ENCODE measurements at places on chromosomes 1 and 21. TPM values are rescaled to one million over a fixed set of nuclear protein-coding genes. Genes with fewer than 3 reads are reported as not detected.
A peak's percentile ranks its signal among the peaks of the same experiment; 100 is the strongest.

- H3K27me3 ChIP-seq, result no peaks in the 10 kb centered on the region
- peaks cover 2% of the 10 kb centered on the region for H3K36me3 ChIP-seq
- DNase-seq, result no peak
- H3K4me3 ChIP-seq, result peak overlapping the region; percentile 59
Measured at GRCh38 chr1:26900815-26901511, 696 bp upstream of the GPATCH3 start.

DNA sequence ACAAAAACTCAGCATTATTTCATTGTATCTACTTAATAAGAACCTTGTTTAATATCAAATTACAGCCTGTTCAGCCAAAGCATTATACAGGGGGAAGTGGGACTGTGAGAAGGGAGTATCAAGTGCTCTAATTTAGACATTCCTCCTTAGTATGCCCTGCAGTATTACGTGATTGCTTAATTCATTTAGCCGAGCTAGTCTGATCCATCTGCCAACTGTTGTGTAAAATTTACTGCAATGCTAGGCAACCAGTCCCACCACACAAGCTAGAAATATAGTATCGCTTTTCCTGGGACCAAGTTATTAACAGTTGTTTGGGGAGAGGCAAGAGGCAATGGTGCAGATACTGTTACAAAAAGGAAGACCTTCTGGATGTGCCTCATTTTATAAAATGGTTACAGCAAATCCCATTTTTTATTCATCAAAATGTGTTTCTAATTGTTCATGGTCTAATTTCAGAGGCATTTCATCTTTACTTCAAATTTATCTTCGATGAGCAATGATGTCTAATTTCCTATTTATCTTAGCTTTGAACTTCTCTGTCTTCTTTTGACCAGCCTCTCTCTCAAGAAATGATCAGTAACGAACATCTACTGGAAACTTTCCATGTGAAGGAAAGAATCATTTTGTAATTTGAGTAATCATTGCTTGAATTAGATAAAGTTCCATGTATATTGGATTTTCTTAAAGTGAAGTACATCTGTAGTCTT, 283.3 kb downstream of the DUSP10 start:
- DNase-seq, result no peak
- H3K27ac ChIP-seq, result no peak overlapping the region
- no peaks in the 10 kb centered on the region for H3K4me1 ChIP-seq
- H3K4me3 ChIP-seq, result no peak overlapping the region
- H3K27me3 ChIP-seq, result no peaks in the 10 kb centered on the region

GRCh38 chr1:2143814-2144500, 50.6 kb downstream of the FAAP20 start:
- no peak for DNase-seq
- no peak overlapping the region for H3K4me3 ChIP-seq
- H3K27me3 ChIP-seq, result no peaks in the 10 kb centered on the region
- H3K27ac ChIP-seq, result no peak overlapping the region
- H3K4me1 ChIP-seq, result no peaks in the 10 kb centered on the region

GRCh38 chr1:107198561-107198960, 57.7 kb downstream of the NTNG1 start:
- H3K36me3 ChIP-seq, result no peaks in the 10 kb centered on the region
- H3K4me1 ChIP-seq, result no peaks in the 10 kb centered on the region
- no peak overlapping the region for H3K27ac ChIP-seq
- H3K4me3 ChIP-seq, result no peak overlapping the region

DNA sequence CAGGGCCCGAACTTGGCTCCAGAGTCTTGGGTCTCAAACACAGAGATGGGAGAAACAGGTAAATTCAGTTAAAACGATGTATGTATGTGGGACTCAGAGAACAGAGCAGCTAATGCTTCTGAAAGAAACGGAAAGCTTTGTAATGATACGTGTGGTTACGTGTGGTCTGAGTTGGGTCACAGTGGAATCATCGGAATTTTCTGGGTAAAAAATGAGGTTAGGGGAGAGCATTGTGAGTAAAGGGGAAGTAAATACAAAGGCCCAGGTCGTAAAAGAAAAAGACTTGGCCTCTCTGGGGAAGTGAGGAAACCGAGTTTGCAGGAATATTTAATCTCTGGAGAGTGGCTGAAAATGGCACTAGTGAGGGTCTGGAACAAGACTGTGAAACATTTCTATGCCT, 8.3 kb downstream of the NHLH2 start:
- H3K4me1 ChIP-seq, result no peaks in the 10 kb centered on the region
- H3K36me3 ChIP-seq, result no peaks in the 10 kb centered on the region
- peaks cover 33% of the 10 kb centered on the region for H3K27me3 ChIP-seq

GRCh38 chr1:117814856-117815797, 114.3 kb downstream of the GDAP2 start:
- no peaks in the 10 kb centered on the region for H3K27me3 ChIP-seq
- H3K27ac ChIP-seq, result no peak overlapping the region
- no peak overlapping the region for H3K4me3 ChIP-seq
- H3K36me3 ChIP-seq, result no peaks in the 10 kb centered on the region

DNA sequence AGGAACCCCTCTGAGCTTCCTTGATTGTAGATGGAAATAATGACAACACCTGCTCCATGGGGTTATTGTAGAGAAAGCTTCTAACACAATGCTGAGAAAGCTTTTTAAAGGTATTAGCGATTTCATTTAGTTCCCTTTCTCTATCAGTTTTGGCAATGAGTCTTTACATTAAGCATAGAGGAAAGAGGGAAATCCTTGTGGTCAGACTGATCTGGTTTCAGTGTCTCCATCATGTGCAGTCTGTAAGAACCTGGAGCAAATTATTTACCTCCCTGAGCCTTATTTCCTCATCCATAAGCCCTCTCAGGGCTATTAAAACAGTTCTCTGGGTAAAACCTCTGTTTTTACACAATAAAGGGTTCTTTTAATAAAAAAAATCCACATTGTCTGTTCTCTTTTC, 87.5 kb downstream of the FGGY start:
- H3K27ac ChIP-seq, result no peak overlapping the region
- no peaks in the 10 kb centered on the region for H3K27me3 ChIP-seq
- no peak overlapping the region for H3K4me3 ChIP-seq
- no peak for DNase-seq

- DNase-seq, result no peak
- H3K4me1 ChIP-seq, result peaks cover 27% of the 10 kb centered on the region
- H3K4me3 ChIP-seq, result no peak overlapping the region
- no peaks in the 10 kb centered on the region for H3K27me3 ChIP-seq
Measured at GRCh38 chr1:205978676-205979075, 24.5 kb downstream of the RAB7B start.

DNA sequence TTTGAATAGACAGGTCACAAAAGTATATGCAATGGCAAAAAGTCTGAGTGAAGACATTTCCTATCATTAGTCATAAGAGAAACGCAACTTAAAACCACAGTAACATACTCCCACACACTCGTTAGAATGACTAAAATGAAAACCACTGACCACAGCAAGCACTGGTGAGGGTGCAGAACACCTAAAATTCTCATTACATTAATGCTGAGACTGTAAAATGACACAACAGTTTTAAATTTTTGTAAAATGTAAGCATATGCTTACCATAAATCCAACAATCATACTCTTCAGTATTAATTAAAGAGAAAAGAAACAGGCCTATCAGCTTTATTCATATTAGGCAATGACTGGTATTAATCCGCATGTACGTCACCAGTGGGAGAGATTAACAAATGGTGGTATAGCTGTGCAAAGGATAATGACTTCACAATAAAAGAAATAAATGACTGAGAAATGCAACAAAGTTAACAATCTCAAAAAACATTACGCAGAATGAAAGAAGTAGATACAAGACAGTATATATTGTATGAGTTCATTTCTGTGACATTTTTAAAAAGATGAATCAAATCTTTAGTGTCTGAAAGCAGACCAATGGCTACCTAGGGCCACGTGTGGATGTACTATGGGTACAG, 253.5 kb downstream of the AKT3 start:
- H3K27me3 ChIP-seq, result no peaks in the 10 kb centered on the region
- no peak for DNase-seq
- H3K27ac ChIP-seq, result no peak overlapping the region
- no peaks in the 10 kb centered on the region for H3K36me3 ChIP-seq
- no peak overlapping the region for H3K4me3 ChIP-seq
- no peaks in the 10 kb centered on the region for H3K4me1 ChIP-seq

GRCh38 chr1:89641781-89642180, 8.9 kb downstream of the LRRC8C start:
- no peaks in the 10 kb centered on the region for H3K36me3 ChIP-seq
- peaks cover 3% of the 10 kb centered on the region for H3K4me1 ChIP-seq

DNA sequence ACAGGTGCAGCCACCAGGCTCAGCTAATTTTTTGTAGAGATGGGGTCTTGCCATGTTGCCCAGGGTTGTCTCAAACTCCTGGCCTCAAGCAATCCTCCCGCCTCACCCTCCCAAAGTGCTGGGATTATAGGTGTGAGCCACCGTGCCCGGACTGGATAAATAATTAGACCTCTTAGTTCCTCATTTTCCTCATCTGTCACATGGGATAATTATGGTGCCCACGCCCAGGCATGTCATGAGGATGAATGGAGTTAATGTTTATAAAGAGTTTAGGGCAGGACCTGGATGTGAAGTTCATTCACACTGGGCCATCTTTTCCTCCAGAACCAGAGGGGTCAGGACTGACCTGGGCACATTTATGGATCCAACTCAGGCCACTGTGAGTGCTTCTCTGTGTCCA, 23.7 kb downstream of the PADI3 start:
- H3K4me3 ChIP-seq, result no peak overlapping the region
- no peak for DNase-seq
- H3K4me1 ChIP-seq, result no peaks in the 10 kb centered on the region
- H3K36me3 ChIP-seq, result no peaks in the 10 kb centered on the region
- no peak overlapping the region for H3K27ac ChIP-seq
- H3K27me3 ChIP-seq, result no peaks in the 10 kb centered on the region

- peak overlapping the region; percentile 91 for H3K4me3 ChIP-seq
- H3K36me3 ChIP-seq, result no peaks in the 10 kb centered on the region
- H3K27me3 ChIP-seq, result no peaks in the 10 kb centered on the region
- H3K4me1 ChIP-seq, result peaks cover 62% of the 10 kb centered on the region
Measured at GRCh38 chr1:206687915-206688442, 3.3 kb downstream of the MAPKAPK2 start.

GRCh38 chr1:235657747-235658526, 8.4 kb upstream of the GNG4 start:
- no peak overlapping the region for H3K4me3 ChIP-seq
- H3K27ac ChIP-seq, result no peak overlapping the region
- H3K36me3 ChIP-seq, result no peaks in the 10 kb centered on the region
- H3K4me1 ChIP-seq, result no peaks in the 10 kb centered on the region
- DNase-seq, result no peak
- H3K27me3 ChIP-seq, result peaks cover 1% of the 10 kb centered on the region

DNA sequence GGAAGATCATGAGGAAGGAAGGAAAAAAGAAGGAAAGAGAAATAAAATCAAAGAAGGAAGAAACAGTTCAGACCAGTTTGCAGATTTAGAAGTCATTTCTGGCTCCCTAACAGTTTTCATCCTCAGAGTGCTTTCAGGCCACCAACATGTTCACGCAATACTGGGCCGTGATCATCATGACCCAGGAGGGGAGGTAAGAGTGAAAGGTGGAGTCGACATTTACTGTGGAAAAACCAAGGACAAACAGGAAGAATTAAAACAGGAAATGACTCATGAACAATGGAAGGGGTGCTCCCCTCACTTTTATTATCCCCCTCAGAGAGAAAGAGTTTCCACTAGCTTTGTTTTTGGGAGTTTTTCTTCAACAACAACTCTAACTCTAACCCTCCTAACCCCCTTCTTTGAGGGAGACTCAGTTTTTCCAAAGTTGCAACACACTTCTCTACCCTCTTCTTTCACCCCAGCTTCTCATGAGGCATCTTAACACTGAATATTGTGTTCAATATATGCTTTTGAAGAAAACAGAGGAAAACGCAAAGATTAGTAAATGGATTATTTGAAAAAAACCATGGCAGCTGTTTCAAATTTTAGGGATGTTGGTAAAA, 60.4 kb downstream of the VANGL2 start:
- H3K27me3 ChIP-seq, result peaks cover 16% of the 10 kb centered on the region
- no peak for DNase-seq
- H3K4me3 ChIP-seq, result no peak overlapping the region
- H3K4me1 ChIP-seq, result peaks cover 3% of the 10 kb centered on the region
- no peaks in the 10 kb centered on the region for H3K36me3 ChIP-seq

- H3K27me3 ChIP-seq, result peaks cover 15% of the 10 kb centered on the region
- no peaks in the 10 kb centered on the region for H3K4me1 ChIP-seq
- peak; percentile 70 for DNase-seq
- no peaks in the 10 kb centered on the region for H3K36me3 ChIP-seq
- H3K4me3 ChIP-seq, result no peak overlapping the region
Measured at GRCh38 chr1:67347688-67348472, 40.2 kb downstream of the IL12RB2 start.

GRCh38 chr1:20540281-20540680, 12.1 kb upstream of the FAM43B start:
- H3K36me3 ChIP-seq, result no peaks in the 10 kb centered on the region
- no peaks in the 10 kb centered on the region for H3K4me1 ChIP-seq
- no peak overlapping the region for H3K4me3 ChIP-seq
- H3K27ac ChIP-seq, result no peak overlapping the region
- peaks cover 75% of the 10 kb centered on the region for H3K27me3 ChIP-seq

- no peak for DNase-seq
- no peaks in the 10 kb centered on the region for H3K4me1 ChIP-seq
- no peak overlapping the region for H3K4me3 ChIP-seq
- H3K27me3 ChIP-seq, result no peaks in the 10 kb centered on the region
- H3K36me3 ChIP-seq, result peaks cover 80% of the 10 kb centered on the region
Measured at GRCh38 chr1:30942326-30942963, 33.9 kb upstream of the SDC3 start.

DNA sequence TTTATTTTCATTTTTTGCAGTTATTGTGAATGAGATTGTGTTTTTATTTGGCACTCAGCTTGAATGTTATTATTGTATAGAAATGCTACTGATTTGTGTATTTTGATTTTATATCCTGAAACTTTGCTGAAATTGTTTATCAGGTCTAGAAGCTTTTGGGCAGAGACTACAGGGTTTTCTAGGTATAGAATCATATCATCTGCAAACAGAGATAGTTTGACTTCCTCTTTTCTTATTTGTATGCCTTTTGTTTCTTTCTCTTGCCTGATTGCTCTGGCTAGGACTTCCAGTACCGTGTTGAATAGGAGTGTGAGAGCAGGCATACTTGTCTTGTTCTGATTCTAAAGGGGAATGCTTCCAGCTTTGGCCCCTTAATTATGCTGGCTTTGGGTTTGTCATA, 27.3 kb downstream of the ZNF691 start:
- no peak overlapping the region for H3K27ac ChIP-seq
- DNase-seq, result no peak
- H3K4me1 ChIP-seq, result peaks cover 8% of the 10 kb centered on the region
- H3K36me3 ChIP-seq, result no peaks in the 10 kb centered on the region

- no peak overlapping the region for H3K4me3 ChIP-seq
- no peak overlapping the region for H3K27ac ChIP-seq
- no peak for DNase-seq
- H3K36me3 ChIP-seq, result no peaks in the 10 kb centered on the region
- H3K27me3 ChIP-seq, result peaks cover 24% of the 10 kb centered on the region
- no peaks in the 10 kb centered on the region for H3K4me1 ChIP-seq
Measured at GRCh38 chr1:12172042-12172851, 5.5 kb downstream of the TNFRSF1B start.

TRNP1 gene
- polyA plus RNA-seq, result 42.9 TPM

BMP8B gene
- 0.14 TPM for polyA plus RNA-seq

PTPRF gene
- 44.1 TPM for polyA plus RNA-seq

ADAMTS4 gene
- 3.5 TPM for polyA plus RNA-seq

ADCY10 gene
- 0.44 TPM for polyA plus RNA-seq

NDUFS5 gene
- polyA plus RNA-seq, result 1,004 TPM

ZFYVE9 gene
- polyA plus RNA-seq, result 9.8 TPM

BRDT gene
- polyA plus RNA-seq, result not detected

PRDM15 gene
- 2.3 TPM for polyA plus RNA-seq

FLG gene
- polyA plus RNA-seq, result not detected

CD58 gene
- polyA plus RNA-seq, result 20.0 TPM
